AG04450 (cell line): ENCODE measurements at places on chromosomes 3 and 15.

- DNase-seq: no peak
Observed at GRCh38 chr3:153003862-153004261, 158.2 kb upstream of the RAP2B start.

- no peak for DNase-seq
Observed at GRCh38 chr3:197495999-197496745, 59.6 kb downstream of the BDH1 start.

GRCh38 chr15:85607141-85607806, 187.5 kb downstream of the KLHL25 start:
- no peak for DNase-seq

DNA sequence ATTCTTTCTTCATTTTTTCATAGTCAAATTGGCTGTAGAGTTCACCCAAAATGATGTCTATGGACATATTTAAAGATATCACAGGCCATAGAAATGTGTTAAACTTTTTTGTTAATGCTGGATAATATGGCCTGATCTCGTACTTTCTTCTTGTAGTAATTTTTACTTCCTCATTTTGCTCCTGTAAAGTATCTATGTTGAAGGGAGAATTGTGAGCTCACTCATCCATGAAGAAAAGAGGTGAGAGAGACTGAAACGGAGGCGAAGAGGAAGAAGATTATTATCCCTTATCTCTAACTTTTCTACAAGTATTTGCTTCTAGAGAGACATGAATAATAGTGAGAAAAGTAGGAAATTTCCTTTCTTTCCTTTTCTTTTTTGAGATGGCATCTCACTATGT, 613.8 kb upstream of the TBL1XR1 start:
- no peak for DNase-seq

DNA sequence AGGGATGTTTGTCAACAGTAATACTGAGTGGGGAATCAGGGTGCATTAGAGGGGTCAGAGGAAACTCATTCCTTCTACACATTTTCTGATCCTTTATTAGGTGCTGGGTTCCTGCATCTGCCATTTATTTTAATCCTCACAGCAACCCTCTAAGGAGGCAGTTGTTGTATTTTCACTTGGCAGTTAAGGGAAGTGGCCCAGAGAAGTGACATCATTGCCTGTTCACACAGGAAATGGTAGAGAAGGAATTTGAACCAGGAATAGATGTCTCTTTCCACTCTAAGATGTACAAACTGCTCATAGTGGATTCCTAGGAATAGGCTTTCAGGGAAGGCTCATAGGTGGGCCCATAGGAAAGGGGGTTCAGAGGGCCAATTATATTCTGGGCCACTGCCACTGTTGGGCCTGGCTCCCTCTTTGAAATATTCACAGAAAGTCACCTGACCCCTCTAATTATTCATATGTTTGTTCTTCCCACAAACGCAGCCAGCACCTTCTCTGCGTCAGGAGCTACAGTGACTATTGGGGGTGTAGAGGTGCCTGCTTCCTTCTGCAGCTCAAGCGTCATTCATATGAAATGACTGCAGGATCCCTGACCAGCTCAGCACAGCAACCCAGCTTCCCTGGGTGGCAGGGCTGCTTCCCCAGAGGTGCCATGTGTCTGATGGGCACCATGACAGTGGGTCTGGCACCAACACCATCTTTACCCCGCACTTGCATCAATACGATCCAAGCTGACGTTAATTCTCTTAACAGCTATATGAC, 163.9 kb upstream of the SMAD3 start:
- DNase-seq: no peak

DNA sequence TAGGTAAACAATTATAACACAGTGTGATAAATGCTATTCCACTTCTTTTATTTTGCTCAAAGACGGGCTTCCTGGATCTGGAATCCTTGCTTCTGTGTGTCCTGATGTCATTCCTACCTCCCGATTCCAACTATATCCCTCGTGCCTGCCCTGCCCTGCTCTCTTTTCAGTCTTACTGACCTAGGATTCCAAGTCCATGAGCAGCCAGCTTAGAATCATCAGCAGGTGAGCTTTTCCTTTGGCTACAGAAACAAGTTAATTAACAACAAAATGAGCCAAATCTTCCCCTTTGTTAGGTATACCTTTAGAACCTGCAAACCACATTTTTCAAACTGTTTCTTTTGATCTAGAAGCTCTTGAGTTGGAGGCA, 21.9 kb upstream of the KPNA1 start:
- DNase-seq: no peak

- DNase-seq: no peak
Observed at GRCh38 chr15:92788196-92788595, 111.9 kb upstream of the CHD2 start.

DNA sequence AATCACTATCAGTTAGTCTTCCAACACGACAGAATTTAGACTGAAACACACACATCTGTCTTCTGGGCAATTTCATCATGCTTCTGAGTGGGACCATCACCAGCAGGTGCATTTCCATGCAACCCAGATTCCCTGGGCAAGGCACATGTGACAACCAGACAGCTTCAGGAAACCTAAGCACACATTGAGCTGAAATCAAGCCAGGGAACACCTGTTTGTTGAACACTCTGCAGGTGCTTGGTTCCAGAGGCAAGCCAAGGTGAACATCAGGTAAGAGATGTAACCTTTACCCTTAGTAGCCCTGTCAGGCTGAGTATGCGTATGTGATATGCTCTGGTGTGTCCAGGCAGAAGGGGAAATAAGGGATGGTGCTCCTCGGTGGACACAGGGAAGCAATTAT, 3.3 kb upstream of the PSMD2 start:
- DNase-seq: no peak

GRCh38 chr3:122857019-122857418, 62.1 kb downstream of the SLC49A4 start:
- no peak for DNase-seq

- DNase-seq: no peak
Observed at GRCh38 chr3:186782542-186783057, 777 bp upstream of the EIF4A2 start.

DNA sequence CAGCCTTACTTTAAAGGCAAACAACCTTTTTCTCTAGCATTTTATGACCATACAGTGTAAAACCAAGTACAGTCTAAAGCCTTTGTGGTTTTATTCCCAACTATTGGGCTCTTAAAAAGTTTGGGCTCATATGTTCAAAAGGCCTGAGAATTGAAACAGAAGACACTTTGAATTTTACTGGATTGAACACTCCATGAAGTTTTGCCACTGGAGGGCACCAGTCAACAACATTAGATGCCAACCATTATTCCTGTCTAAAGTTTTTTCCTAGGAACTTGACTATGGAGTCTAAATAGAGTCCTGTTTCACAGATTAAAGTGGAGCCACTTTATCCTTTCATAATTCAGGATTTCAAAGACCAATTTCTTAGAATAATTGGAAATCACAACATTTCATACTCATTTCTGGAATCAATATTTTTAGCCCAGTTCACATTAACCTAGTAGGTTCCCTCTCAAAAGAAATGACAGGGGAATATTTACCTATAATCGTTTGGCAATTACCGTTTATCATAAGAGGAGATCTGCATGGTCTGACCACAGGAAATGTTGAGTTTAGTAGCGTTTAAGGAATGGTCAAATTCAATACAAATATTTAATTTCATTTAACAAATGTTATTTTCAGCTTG, 244.1 kb upstream of the PDZRN3 start:
- peak; percentile 3 for DNase-seq

GRCh38 chr3:68032209-68032608, 377.8 kb upstream of the SUCLG2 start:
- no peak for DNase-seq

- no peak for DNase-seq
Observed at GRCh38 chr3:84991422-84991900, 32.7 kb downstream of the CADM2 start.

DNA sequence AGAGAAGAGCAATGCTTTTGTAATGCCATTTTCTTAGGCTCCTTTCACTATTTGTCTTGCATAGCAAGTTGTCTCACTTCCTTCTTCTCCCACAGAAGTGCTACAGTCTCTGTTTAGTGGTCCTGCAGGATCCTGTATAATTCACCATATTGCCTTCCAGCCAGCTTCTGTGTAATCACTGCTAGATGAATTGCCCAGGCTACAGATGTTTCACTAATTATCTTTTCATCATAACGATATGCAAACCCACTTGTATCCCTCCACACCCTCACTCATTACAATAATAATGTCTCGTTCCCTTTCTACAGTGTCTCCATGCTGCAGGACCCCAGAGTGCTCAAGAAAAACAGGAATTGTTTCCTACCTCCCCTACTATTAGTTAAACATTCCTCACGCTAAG, 402.9 kb downstream of the TBL1XR1 start:
- DNase-seq: no peak
